CD4-positive, alpha-beta T cell treated with Interleukin-6 at 100 ng/mL for 8 hours (primary cell): ENCODE measurements at places on chromosomes 3 and 15.

GRCh38 chr3:149784064-149784704, 8.2 kb downstream of the ANKUB1 start:
- no peak for DNase-seq

DNA sequence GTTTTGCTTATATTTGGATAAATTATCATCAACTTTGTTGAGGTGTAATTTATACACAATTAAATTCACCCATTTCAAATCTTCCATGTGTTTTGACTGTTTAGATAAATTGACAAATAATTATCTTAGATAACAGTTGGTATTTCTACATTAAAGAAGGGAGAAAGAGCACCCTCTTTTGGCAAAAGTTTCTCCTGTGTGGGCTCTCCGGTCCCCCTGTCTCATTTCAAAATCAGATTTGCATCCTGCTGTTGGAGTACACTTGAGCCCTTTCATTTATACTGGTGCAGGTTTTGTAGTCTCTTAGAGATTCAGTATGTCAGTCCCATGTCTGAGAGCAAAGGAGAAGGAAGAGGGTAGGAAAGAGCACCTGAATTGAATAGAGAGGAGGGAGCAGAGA, 49.4 kb downstream of the NKIRAS1 start:
- DNase-seq, result no peak

GRCh38 chr3:114623420-114624046, 329.7 kb downstream of the TIGIT start:
- no peak for DNase-seq

- no peak for DNase-seq
Observed at GRCh38 chr15:93286446-93286845, 197.4 kb upstream of the RGMA start.

GRCh38 chr3:197149-197827, 725 bp downstream of the CHL1 start:
- no peak for DNase-seq

DNA sequence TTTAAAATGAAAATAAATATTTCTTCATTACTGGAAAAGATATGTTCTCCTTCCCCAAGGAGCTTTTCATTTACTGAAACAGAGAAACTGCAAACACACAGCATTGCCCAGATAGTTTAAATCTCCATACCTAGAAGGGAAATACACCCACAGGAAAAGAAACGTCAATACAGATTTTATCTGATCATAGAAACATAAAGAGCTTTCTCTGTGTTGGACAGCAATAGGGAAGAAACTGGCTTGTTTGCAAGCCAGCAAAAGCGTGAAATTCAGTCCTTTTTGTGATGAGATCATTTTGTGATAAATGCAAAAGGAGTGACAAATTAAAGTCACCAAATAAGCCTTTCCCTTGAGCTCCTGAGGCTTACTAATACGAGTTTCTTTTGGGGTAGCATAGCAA, 398.0 kb downstream of the TIGIT start:
- DNase-seq, result no peak

- no peak for DNase-seq
Observed at GRCh38 chr3:42853056-42853455, 22.6 kb downstream of the CYP8B1 start.
